ENCODE measurements at places on chromosomes 7 and 10.
A peak's percentile ranks its signal among the peaks of the same experiment; 100 is the strongest.

DNA sequence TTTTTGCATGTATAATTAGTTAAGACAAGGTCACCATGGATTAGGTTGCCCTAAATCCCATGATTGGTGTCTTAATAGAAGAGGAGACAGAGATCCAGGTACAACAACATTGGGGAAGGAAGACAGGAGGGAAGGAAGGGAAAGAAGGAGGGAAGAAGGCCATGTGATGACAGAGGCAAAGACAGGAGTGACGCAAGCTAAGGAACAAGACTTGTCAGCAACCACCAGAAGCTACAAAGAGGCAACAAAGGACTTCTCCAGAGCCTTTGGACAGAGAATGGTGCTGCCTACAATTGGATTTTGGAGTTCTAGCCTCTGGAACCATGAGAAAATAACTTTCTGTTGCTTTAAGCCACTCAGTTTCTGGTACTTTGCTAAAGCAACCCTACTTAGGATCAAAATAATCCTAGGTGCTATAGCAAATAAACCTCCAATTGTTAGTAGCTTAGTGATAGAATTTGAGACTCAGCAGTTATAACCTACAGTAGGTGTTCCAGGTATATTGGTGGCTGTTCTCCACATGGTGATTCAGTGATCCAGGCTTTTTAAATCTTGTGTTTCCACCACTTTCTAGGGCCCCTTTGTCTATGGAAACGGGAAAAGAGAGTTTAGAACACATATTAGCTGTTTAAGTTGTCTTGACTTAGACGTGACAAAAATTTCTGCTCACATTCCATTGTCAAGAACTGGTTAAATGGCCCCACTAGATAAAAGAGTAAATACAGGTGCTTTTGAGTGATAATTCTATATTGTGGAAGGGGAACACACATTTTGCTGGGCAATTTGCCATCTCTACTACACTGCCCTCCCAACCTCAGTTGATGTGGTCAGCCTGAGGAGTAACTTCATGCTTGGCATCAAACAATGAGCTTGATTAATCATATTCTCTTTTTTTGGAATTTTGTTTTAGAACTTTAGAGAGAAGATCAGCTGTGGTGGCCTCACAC lies 70.5 kb upstream of the SP4 start:
- DNase-seq: no peak

- no peak for DNase-seq
These were observed 15.5 kb downstream of the SVIL start for GRCh38 chr10:29619241-29619669.

DNA sequence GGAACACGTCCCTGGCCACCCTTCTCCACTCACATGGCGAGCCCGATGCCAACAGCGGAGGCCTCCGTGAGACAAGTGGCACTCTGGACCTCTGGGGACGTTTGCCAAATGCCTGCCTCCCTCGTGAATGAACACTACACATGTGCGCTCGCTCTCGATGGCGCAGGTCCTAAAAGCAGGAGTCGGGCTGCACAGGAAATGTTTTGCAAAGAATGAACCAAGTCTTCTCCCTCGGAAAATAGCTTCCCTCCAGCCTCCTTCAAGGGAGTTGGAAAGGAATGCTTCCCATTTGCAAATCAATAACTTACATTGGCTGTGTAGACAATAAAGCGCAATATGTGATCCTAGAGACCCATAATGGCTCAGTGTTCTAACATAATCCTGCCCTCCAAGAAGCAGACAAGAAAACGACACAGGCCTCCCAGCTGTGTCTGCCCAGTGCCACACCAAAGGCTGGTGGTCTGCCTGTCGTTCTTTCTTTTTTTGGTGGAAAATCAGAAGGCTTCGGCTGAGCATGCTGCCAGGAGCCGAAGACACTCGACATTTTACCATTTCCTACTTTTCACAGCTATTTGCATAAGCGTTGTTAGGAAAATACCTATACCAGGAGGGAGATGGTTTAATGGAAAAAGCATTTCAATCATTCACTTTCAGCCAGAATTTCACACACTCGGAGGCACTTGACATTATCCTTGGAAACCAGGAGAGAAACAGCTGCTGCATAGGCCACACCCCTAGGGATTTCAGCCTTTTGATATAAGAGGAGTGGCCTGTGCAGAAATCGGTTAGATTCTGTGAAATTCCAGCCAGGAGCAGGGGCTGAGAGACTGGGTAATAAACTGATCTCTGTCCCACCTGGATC lies 38.4 kb downstream of the ATXN7L1 start:
- no peak for DNase-seq

GRCh38 chr7:88396948-88397322 lies 90.2 kb upstream of the STEAP4 start:
- DNase-seq: no peak

DNA sequence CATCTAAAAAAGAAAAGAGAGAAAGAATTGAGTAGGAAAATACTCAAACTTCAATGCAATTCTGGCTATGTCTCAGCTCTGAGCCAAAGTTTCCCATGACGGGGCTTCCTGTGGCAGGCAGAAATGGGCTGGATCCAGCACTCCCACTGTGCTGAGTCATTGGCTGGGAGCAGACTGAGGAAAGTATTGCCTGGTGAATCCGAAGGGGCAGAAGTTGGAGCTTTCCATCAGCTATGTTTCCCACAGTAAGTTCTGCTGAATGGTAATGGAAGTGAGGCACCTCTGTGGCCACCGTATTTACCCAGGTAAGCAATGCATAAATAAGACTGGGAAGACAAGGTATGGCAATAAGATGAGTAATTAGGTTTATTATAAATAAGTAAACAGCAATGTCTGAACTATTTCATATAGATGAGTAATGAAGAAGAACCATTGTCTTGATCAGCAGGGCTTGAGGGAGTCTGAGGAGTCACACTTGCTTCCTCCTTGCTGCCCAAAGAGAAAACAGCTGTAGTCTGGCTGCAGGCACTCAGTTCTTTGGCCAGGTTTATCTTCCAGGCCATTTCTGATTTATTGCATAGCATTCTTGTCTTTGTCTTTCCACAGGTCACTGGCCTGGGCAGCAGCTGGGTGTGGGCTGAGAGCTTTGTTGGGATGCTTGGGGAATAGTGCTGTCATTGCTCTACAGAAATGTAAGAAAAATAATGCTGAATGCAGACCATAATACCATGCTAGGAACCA lies 255.3 kb downstream of the DNAJB9 start:
- no peak for DNase-seq

DNA sequence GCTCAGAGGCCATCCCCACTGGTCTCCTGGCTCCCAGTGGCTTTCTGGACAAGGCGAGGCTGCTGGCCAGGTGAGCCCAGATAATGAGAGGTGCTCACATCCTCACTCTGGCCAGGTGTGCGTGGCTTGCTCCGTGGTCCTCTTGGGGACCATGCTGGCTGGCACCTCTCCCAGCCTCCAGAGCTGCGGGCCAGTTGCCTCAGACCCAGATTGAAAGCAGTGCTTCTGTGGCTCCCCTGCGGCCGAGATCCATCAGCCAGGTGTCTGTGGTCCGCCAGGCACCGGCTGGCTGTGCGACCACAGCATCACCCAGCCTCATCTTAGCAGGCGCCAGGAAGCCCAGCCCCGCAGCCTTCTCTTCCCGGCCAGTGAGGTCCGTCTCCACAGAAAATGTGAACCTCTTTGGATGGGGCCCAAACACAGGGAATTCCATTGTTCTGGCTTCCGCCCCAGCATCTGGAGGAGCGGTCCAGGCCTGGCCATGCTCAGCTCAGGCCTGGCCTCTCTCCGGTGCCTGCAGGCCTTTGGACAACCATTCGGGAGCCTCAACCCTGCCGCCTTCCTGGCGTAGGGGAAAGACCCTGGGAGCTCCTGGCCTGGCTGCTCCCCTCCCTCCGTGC lies 5.2 kb upstream of the TTYH3 start:
- DNase-seq: peak; percentile 83

DNA sequence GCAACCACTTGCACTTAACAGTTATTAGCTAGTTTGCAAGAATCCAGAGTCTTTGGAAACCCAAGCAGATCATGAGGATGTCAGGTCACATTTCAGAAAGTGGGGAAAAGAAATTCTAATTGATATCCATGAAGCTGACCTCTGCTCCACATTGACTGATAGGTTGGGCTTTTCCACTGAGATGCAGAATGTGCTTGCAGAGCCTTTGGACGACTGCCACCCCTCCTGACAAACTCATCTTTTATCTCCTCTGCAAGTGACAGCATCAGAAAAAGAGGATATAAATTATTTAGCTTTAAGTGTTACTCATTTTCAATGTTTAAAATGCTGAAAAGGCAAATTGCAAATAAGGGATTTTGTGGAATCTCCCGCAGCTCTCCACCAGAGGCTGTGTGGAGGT lies 75.3 kb downstream of the C10orf90 start:
- DNase-seq: no peak

GRCh38 chr10:70331486-70332268 lies 47.9 kb upstream of the NPFFR1 start:
- peak; percentile 96 for DNase-seq

- no peak for DNase-seq
These were observed 510.5 kb upstream of the AKR1E2 start for GRCh38 chr10:4315551-4315950.

DNA sequence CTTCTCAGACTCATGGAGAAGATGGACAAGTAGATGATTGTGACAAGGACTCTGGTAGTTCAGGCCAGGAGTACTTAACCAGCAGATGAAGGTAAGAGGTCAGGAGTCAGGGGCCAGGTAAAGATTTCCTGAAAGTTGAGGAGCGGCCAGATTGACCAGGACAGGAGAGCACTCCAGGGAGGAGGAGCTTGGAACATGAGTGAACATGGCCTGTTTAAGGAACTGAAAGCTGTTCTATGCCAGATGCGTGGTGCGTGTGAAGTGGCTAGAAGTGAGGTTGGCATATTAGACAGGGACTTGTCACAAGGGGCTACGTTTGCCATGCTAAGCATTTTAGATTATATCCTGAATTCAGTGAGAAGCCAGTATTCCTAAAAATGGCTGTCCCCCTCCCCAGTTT lies 157.2 kb downstream of the WNT2 start:
- DNase-seq: peak; percentile 80

DNA sequence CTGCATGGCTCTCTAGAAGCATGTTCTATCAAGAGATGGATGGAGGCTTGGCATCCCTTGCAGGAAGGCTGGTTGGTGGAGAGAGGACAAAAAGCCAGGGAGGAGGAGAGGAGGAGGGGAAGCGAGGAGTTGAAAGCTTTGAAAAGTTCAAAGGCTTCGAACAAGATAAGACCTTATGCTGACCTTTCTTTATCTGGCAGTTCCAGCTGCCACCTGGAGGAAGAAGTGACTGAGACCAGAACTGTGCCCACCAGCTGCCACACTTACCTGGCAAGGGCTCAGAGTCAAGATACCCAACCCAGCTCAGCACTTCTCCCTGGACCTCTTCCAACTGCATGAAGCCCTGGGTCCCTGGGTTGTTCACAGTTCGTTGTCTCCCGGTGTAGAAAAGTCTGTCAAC lies 14.8 kb downstream of the CCL24 start:
- peak; percentile 98 for DNase-seq

DNA sequence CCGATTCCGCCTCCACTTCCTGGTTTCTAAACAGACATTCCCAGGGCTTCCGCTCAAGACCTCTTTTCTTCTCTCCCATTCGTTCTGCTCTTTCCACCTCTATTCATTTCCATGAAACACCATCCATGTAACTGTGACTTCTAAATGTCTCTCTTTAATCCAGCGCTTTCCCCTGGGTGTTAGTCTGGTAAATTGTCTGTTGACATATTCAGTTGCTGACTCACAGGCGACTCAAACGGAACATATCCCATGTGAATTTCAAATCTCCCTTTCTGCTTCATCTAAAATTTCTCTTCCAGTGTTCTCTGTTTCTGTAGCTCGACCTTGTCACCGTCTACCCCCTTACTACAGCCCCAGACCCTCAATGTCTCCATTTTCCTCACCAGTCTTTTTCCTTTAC lies 119.1 kb downstream of the PFKFB3 start:
- no peak for DNase-seq

- DNase-seq: no peak
These were observed 112.7 kb upstream of the NANOS1 start for GRCh38 chr10:118916777-118917176.

DNA sequence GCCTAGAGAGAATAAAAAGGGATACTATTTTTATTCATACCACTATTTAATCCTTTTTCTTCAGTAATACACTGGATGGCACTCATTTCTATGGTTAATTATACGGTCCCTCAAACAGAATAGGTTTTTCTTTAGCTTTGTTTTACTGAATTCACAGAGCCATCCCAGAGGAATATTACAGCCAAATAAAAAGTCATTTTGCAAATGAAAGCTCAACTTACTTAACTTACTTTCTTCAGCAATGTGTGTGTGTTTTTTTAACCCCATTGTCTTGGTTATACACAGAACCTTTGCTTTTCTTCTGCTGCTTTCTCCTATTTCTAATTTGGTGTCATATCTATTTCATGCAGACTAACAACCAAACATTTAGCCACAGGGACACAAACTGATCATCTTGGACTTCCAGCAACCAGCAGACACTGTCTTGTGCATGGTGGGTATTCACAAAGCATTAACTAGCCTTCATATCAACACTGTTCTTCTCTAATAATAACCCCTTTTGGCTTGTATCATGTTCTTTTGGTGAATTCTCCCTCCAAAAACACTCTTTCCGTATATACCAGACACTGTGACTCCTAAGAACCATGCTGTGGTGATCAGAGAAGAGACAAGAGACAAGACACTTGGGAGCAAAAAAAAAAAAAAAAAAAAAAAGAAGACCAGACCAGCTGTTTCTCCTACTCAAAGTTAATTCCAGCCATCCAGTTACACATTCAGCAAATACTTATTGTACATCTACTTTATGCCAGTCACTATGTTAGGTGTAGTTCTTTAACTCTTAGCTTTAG lies 40.4 kb downstream of the PIP4K2A start:
- DNase-seq: no peak

- DNase-seq: no peak
These were observed 108.1 kb downstream of the GRID1 start for GRCh38 chr10:86258499-86258898.

DNA sequence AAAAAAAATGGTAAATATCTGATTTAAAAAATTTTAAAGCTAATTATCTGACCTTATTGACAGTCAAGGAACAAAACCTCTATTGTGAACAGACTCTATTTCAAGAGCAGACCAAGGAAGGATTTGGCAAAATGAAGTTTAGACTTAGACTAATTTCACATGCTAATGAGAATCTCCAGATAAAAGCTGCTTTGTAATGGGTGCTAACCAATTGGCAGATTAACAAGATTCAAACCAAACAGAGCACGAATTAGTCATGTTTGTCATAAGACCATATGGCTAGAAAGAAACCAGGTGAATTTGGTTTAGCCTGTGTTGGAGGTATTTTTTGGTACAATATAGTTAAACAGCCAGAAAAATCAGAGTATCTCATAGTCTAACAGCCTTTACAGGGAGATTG lies 429.1 kb upstream of the NFE2L3 start:
- no peak for DNase-seq

- DNase-seq: no peak
These were observed 45.2 kb upstream of the DMTF1 start for GRCh38 chr7:87106974-87107612.

DNA sequence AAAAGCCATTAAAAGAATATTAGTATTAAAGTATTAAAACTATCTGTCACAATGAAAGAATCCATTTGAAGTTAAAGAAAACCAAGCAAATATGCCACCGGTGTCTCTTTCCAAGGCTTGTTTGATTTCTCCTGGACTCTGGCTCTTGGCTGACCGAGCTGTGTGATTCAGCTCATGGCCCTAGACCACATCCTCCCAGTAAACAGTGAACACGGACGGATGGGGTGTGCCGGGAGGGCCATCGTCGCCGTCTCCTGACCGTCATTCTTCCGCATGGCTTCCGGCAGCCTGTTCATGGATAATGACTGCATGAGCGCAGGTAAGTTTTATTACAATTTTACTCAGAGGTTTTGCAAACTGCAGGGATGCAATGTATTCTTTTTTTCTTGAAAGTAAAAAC lies 218.5 kb downstream of the DNAJB6 start:
- DNase-seq: no peak
